ENCODE measurements at places on chromosomes 4 and X.

DNA sequence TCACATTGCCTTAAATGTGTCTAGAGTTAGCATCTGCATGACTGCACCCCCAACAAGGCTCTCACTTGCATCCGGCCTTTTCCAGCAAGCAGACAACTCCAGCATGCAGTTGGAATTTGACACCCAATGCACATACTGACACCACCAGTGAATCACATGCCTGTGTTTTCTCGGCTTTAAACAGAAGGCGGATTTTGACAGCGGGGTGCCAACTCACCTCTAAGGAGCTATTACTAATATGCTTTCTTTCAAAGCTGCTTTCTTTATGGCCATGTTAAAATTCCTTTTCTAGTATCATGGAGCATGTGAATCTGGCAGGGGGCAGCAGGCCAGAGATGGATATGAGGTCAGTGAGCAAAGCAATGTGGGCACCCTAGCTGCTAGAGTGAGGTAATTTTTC is 78.0 kb upstream of the CLNK start:
- DNase-seq: no peak

- no peak for DNase-seq
Observed at GRCh38 chr4:52202251-52202779, 151.2 kb downstream of the SPATA18 start.

DNA sequence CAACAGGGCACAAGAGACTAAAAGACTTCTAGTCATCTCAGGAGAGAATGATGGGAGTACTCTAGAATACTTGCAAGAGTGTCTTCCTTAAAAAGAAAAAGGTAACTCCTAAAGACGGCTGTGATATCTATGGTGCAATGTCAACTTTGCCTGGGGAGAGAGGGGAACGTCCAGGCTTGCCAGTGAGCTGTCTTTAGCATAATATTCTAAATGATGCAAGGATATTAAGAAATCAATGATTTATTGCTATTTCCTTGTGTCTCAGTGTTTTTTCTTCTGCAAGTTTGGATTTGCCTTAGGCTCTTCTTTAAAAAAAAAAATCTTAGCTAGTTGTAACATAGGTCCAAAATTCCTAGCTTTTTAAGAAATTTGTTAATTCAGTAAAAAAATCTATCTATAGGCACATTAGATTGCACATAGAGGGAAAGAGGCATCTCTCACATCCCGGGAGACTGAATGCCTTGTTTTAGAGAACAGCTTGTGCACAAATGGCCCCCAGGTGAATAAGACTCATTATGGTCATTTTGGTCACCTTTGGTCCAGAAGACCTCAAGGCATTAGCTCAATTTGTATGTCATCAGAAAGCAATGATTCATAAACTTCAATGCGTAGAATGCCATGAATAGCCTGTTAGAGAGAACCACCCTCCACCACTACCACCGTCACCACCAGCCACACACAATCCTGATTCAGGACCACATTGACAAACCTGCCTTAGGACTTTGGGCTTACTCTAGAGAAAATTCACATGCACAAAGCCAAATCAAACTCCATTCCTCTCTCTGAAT is 104.1 kb downstream of the PALLD start:
- no peak for DNase-seq

- DNase-seq: no peak
Observed at GRCh38 chr4:808860-809570, 16.9 kb downstream of the CPLX1 start.

DNA sequence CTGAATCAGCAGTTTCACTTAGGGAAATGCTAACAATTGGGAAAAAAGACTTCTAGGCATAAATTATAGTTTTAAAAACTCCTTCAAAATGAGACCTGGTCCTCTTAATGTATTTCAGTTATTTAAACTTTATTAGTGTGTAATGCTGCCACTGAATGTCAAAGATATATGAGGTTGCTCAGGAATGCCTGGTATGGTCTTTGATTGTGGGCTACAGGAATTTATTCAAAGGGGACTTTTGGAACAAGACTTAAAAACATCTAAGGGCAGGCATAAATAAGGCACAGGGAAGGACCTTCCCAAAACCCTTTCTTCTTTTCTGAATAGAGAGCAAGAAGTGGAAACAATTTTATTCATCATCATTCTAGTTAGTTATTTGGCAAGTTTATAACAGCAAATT is 439.1 kb downstream of the TLL1 start:
- DNase-seq: no peak

- no peak for DNase-seq
Observed at GRCh38 chr4:139735381-139736273, 70.0 kb downstream of the MGST2 start.

- no peak for DNase-seq
Observed at GRCh38 chrX:133177202-133177601, 41.0 kb downstream of the TFDP3 start.

DNA sequence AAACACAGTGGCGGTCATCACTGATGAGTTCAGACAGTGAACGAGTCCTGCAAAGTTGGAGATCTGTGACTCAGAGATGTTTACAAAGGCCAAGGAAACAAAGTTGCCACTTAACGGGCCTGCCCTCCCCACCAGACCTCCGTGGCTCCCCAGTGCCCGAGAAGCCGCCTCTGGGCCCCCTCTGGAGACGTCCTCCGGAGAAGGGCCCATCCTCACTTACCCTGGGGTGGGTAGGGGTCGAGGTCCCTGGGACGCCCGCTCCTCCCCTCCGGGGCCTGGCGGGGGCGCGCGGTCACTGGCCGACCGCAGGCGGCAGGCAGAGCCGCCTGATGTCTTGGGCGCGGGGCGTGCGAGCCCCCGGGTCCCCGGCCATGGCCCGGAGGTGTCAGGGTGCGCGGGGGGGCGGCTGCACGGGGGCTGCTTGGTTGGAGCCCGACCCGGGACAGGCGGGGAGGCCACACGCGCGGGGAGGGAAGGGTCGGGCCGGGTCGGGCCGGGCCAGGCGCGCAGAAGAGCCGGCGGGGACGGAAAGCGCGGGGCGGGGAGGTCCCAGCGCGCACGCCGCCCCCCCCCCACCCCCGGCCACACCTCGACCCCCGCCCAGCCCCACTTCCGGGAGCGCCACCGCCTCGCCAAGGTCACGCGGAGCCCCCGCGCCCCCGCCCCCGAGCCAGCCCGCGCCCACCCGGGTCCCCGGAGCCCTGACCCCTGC is 529 bp downstream of the DHRSX start:
- DNase-seq: no peak

GRCh38 chrX:69027181-69028005 is 137.9 kb downstream of the PJA1 start:
- no peak for DNase-seq

GRCh38 chr4:152536545-152537182 is 772 bp upstream of the FBXW7 start:
- peak; percentile 31 for DNase-seq

DNA sequence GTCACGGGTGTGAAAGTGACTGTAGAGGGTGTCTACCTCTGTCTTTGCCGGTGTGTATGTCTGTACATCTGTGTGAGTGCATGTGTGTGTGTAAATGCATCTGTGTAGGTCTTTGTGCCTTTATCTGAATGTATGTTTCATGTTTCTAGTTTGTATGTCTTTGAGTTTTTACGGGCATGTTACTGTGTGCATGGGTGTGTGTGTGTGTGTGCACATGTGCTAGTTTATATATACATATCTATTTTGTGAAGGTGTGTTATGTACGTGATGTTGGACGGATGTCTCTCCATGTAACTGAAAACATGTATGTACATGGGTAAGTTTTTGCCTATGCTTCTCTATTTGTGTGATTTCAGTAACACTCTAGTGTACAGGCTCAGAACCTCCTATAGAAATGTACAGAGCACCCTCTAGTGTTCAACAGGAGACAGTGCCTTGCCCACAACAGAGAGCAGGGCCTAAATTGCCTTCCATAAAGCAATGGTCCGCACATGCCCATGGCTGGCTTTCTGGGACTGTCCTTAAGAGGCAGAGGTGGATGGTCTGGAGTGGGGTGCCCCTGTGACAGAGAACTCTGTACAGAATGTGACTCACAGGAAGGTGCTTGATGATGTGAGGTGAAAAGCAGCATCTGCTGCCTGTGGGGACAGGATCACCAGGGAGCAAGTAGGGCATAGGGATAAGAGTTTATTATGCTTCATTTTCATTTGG is 343.5 kb downstream of the RAPGEF2 start:
- DNase-seq: no peak

- DNase-seq: no peak
Observed at GRCh38 chr4:136927172-136927571, 605.1 kb downstream of the PCDH18 start.

- no peak for DNase-seq
Observed at GRCh38 chr4:140666889-140667614, 89.1 kb downstream of the TBC1D9 start.

DNA sequence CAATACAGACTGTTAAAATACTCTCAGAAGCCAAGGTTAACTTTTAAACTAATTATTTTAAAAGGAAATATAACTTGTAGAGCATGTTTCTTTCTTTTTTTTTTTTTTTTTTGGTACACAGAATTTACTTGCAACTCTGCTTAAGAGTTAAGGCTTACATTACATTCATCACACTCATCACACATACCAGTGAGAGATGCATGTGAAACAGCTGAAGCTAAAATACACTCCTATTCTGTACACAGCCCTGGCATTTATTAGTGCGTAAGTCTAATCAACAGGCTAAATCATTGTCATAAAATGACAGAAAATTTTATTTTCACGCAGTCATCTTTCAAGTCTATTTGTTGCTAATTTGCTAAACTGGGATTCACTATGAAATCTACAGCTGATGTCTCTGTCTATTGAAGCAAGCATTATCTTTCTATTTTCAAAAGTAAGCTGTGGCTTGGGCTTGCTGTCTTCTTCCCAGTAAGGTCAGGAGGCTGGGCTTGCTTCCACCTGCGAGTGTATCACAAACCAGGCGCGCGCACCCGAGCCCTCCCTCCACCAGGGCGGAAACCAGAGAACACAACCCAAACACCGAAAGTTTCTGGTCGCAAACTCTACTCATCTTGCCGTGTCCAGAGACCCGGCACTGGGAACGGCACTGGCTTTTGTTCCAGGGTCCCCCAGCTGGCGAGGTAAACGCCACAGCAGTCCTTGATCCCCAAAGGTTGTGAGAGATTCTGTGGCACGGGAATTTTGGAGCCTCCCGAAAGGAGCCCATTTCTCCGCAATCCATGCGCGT is 3.9 kb downstream of the MAML3 start:
- DNase-seq: peak; percentile 27

DNA sequence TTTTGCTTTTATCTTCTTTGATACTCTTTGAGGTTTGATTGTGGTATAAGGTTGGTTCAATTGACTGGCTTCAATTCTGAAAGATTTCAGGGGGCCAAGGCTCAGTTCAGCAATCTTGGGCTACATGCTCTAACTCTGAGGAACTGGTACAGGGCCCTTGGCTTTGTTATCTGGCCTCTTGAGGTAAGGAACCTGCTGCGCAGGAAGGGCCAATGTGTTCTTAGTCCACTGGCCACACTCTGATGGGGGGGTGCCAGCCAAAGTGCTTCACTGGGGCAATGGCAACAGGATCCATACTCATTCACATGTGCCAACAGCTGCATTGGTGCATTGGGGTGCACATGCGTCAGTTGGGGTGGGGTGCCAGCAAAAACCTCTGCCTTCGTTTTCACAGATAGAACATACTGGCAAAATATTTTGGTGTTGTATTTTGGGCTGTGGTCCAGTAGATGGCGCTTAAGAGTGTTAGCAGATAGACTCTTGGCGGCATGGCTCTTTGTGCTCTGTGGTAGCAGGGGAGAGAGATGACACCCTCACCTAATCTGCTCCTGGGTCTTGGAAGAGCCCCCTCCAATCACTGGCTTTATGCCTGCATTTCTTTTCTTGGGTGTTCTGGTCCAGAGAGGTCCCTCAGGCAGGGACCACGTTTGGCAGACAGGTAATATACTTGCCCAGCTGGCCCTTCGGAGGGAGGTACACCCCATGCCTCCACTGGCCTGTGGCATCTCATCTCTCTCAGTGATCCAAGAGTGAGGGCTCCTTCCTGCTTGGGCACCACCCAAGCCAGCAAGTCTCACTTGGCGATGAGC is 42.9 kb downstream of the NDST3 start:
- DNase-seq: no peak

DNA sequence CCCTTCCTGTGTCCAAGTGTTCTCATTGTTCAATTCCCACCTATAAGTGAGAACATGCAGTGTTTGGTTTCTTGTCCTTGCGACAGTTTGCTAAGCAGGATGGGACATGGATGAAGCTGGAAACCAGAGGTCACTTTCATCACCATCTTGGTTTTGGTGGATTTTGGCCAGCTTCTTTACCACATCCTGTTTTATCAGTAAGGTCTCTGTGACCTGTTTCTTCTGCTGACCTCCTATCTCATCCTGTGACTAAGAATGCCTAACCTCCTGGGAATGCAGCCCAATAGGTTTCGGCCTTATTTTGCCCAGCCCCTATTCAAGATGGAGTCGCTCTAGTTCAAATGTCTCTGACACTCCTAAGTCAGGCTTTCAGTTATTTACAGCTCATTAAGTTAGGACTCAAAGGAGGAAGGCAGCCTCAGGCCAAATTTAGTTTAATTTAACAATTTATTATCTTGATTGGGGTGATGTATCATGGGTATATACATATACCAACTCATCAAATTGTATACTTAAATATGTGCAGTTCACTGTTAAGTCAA is 169.9 kb upstream of the NDP start:
- no peak for DNase-seq

Measured in stimulated activated CD8-positive, alpha-beta memory T cell treated with anti-CD3 and anti-CD28 coated beads, Interleukin-4, amount 100 ng/mL, for 1 hour (primary cell).